ENCODE measurements at places on chromosomes 7 and 10. TPM values are rescaled to one million over a fixed set of nuclear protein-coding genes. Genes with fewer than 3 reads are reported as not detected.

The IRF5 gene
- 13.0 TPM for polyA plus RNA-seq

The TRPV5 gene
- 1.3 TPM for polyA plus RNA-seq

GRCh38 chr10:120727001-120727400 lies 124.2 kb upstream of the WDR11 start:
- peak; percentile 49 for DNase-seq
- H3K4me1 ChIP-seq = no peaks in the 10 kb centered on the region
- no peak overlapping the region for H3K4me3 ChIP-seq
- no peaks in the 10 kb centered on the region for H3K27me3 ChIP-seq

DNA sequence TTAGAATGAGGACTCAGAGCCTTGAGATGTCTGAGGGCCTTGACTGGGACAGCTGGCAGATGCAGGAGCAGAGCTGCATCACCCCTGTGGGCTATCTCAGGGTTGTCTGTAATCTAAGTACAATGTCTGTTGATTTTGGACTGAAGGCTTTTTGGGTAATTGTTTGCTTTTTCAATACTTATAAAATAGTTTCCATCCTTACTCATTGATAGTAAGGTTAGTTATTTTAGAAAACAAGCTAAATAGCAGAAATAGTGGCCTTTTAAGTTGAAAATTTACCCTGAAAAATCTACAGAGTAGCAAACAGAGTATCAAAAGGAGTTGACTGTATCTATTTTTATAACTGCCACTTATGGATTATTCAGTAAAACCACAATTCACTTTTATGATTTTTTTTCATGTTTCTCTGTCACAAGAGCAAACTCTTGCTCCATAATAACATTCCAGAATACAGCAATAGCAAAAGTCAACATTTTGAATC lies 179.7 kb downstream of the CFTR start:
- no peak overlapping the region for H3K27ac ChIP-seq
- H3K4me1 ChIP-seq = no peaks in the 10 kb centered on the region
- DNase-seq = no peak
- H3K27me3 ChIP-seq = no peaks in the 10 kb centered on the region
- no peaks in the 10 kb centered on the region for H3K36me3 ChIP-seq

DNA sequence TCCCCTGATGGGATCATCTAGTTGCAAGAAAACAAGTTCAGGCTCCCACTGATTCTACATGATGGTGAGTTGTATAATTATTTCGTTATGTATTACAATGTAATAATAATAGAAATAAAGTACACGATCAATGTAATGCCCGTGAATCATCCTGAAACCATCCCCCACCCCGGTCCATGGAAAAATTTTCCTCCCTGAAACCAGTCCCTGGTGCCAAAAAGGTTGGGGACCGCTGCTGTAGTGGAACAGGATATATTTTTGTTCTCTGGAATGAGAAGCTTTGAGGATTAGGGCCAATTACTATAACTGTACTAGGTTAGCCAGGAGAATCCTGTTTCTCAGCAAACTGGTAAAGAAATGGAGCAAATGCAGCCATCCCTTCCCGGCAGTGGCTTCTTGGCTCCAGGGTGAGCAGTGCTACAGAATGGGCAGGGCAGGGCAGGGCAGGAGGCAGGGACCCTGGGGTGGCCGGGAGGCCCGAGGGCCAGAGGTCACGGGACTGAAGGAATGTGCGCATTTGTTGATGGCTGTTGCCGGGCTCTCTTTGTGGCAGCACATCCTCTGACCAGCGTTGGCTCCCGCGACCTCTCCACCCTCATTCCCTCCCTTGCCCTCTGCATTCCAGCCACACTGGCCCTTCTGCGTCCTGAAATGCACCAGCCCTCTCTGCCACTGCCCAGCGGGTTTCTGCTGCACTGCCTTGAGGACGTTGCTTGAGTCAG lies 162.3 kb upstream of the NPS start:
- H3K4me1 ChIP-seq = no peaks in the 10 kb centered on the region
- H3K27me3 ChIP-seq = no peaks in the 10 kb centered on the region
- no peaks in the 10 kb centered on the region for H3K36me3 ChIP-seq
- H3K4me3 ChIP-seq = no peak overlapping the region
- DNase-seq = no peak
- H3K27ac ChIP-seq = no peak overlapping the region

All from kidney (tissue), 22 donors.